Progenitor cell of endocrine pancreas (in vitro differentiated cells): ENCODE measurements at places on chromosomes 2 and 18. TPM values are rescaled to one million over a fixed set of nuclear protein-coding genes. Genes with fewer than 3 reads are reported as not detected.

DNA sequence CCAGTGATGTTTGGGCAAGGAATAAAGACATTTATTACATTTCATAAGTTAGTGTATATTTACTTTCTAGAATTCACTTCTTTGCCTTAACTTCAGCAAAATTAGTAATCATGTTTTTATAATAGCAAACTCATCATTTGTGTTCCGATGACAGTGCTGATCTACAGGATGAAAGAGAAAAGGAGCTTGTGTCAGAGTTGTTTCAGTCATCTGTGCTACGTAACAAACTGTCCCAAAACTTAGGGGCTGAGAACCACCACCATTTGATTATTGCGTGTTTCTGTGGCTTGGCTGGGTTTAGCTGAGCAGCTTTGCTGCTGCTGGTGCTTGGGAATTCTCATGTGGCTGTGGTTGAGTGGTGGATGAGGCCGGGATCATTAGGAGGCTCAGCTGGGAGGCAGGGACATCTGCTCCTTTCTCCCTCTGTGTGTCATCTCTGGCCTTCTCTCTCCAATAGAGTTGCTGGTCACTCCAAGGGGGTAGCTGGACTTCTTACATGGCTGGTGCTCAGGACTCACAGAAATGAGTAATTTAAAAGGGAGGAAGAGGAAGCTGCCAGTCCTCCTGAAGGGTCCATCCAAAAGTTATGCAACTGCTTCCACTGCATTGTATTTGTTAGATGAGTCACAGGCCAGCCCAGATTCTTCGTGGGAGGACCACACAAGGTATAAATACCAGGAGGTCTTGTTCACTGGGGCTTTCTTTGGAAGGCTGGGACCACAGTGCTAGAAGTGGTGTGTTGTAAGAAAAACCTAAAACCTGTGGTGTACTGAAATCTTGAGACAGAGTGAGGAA lies 43.4 kb upstream of the HAAO start:
- DNase-seq: no peak

DNA sequence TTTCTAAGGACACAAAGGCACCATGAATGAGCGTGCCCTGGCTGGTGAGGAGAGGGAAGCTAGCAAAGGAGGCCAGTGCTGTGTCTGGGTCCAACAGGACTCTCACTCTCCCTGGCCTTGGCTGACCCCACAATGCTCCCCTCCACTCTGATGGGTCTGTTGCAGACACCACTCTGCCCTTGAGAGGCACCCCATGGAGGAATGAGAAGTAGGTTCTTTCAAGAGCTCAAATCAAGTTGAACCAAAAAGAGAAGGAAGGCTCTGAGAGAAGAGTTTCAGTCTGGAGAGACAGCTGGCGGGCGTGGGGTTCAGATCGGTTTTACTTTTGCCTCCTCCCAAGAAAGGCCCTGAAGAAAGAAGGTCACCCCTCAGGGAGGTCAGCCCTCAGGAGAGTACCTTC lies 18.4 kb downstream of the TMEM247 start:
- DNase-seq: no peak

DNA sequence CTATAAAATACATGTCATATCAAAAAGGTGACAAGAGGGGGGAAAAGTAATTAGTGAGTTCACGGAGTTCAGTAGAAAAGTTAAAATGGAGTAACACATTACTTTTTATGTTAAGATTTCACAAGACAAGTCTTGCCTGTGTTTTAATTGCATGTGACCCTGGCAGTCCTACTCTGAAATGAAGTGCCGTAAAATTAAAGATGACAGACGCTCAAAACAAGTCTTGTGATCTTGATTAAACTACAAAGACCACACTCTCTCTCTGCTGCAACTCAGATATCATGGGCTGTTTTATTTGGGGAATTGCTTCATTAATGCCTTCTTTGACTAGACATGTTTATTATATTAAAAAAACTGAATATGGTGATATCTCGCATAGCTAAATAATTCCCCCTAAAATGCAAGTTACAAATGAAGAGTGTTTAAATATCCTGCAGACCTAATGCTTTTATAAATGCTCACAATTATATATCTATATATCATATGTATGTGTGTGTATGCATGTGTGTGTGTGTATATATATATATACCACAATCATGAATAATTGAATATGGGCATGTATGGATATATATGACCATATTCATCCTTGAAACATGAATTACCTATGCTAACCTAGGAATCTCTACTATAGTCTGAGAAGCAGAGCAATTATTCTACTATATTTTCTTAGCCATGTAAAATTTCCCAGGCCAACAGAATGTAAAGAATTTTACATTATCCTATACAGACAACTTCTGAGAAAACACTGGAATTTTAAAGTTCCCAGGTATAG lies 647.5 kb downstream of the ARHGAP15 start:
- no peak for DNase-seq

DNA sequence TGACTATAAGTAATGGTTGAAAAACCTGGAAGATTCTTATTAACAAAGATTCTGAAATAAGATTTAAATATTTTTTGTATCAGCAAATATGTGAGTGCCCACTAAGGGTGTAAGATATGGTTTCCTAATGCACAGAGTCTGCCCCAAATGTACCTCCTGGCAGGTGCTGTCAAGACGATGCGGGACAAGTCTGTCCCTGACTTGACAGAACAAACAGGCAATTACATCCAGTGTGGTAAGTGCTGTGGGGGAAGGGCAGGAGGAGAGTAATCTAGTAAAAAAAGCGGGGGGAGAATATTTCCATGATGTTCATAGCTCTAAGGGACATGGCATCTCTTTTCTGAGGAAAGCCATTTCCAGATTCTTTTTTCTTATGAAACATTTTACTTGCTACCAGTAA lies 127.5 kb downstream of the COL4A4 start:
- no peak for DNase-seq

- no peak for DNase-seq
These were observed 511.2 kb downstream of the TSN start for GRCh38 chr2:122266636-122267035.

- DNase-seq: no peak
These were observed 62.0 kb downstream of the GLI2 start for GRCh38 chr2:120797421-120798221.

DNA sequence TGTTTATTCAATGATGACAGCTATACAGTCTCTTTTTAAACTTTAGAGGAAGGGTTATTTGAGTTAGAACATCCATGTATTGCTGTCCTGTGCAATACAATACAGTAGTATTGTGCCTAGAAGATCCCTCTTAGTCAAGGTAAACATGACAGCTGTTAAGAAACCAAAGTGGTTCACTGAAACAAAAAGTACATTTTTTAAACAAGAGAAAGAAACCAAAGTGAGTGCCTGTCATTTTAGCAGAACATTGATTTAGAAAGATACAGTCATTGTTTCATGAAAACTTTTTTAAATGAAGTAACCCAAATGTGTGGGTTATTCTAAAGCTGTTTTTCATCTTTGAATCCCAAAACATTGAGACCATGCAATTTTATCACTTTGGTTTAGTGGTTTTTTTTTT lies 15.5 kb downstream of the ITPRID2 start:
- no peak for DNase-seq

- no peak for DNase-seq
These were observed 129.5 kb downstream of the B3GNT2 start for GRCh38 chr2:62325398-62325797.

DNA sequence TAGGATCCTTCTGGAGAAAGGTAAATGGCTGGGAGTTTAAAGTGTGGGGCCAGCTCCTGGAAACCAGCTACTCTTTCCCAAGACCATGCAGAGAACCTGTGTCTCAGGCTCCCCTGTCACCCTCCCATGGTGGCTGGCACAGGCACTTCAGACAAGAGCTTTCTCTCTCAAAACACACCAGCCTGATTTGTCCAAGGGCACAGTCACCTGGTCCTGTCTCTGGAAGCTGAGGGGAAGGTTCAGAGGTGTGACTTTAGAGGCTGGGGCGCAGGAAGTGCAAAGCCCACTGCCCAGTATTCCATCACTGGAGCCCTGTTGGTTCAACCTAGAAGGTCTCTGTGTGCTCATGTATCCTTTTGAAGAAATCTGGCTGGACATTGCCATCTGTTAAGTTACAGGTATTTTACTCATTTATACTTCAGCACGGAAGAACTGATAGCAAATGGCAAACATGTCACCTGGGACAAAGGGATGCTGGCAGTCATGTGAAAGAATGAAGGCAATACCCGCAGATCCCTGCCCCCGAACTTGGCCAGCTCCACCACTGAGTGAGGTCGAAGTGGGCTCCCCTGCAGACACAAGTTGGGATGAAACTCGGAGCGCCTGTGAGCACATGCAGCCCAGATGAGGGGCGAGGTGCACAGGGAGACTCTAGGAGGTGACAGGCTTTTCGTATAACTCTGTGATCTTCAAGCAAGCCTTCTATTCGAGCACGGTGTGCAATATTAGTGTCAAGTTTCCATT lies 96.9 kb upstream of the MGAT4A start:
- DNase-seq: no peak

- no peak for DNase-seq
These were observed 150.4 kb upstream of the CDH19 start for GRCh38 chr18:66754335-66754734.

DNA sequence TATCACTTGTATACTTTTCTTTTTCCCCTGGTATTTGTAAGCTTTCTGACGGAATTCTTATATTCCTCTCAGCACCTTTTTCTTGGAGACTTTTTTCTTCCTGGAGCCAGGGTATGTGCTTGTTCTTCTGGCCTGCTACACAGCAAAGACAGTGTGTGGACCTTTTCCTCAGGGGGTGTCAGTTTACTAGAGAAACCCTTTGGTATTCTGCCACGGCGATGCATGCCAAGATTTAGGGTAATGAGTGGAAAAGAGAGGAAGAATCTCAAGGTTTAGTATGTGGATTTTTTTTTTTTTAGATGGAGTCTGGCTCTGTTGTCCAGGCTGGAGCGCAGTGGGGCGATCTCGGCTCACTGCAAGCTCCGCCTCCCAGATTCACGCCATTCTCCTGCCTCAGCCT lies 152.2 kb downstream of the PHLPP1 start:
- no peak for DNase-seq

The RAX gene
- not detected in 2 replicates for total RNA-seq

The REG3A gene
- total RNA-seq: not detected in 2 replicates

The CYP27C1 gene
- total RNA-seq: 8.0 and 8.6 TPM in 2 replicates

The LRATD1 gene
- 148 and 177 TPM in 2 replicates for total RNA-seq

The CYP1B1 gene
- total RNA-seq: 1.1 and 1.6 TPM in 2 replicates

The GPR155 gene
- 0.74 and 1.4 TPM in 2 replicates for total RNA-seq

The FAM110C gene
- total RNA-seq: 4.2 and 5.1 TPM in 2 replicates

The ARHGAP25 gene
- 1.3 and 1.8 TPM in 2 replicates for total RNA-seq

The KIAA2012 gene
- not detected in 2 replicates for total RNA-seq

The DNAH6 gene
- 4.8 and 5.5 TPM in 2 replicates for total RNA-seq
